ENCODE measurements at places on chromosomes 3 and 15. TPM values are rescaled to one million over a fixed set of nuclear protein-coding genes. Genes with fewer than 3 reads are reported as not detected.

The SLC26A6 gene
- total RNA-seq, result 9.4 TPM

The TM4SF18 gene
- 258 TPM for total RNA-seq

The IREB2 gene
- 28.4 TPM for total RNA-seq

The GATA2 gene
- 13.7 TPM for total RNA-seq

The FAM227B gene
- total RNA-seq, result 2.4 TPM

The STAC gene
- 0.52 TPM for total RNA-seq

Measured in dermis lymphatic vessel endothelial cell (primary cell).